Stimulated activated CD8-positive, alpha-beta memory T cell treated with anti-CD3 and anti-CD28 coated beads, Interleukin-7, amount 100 ng/mL, for 4 hours (primary cell): ENCODE measurements at places on chromosomes 4 and X.

DNA sequence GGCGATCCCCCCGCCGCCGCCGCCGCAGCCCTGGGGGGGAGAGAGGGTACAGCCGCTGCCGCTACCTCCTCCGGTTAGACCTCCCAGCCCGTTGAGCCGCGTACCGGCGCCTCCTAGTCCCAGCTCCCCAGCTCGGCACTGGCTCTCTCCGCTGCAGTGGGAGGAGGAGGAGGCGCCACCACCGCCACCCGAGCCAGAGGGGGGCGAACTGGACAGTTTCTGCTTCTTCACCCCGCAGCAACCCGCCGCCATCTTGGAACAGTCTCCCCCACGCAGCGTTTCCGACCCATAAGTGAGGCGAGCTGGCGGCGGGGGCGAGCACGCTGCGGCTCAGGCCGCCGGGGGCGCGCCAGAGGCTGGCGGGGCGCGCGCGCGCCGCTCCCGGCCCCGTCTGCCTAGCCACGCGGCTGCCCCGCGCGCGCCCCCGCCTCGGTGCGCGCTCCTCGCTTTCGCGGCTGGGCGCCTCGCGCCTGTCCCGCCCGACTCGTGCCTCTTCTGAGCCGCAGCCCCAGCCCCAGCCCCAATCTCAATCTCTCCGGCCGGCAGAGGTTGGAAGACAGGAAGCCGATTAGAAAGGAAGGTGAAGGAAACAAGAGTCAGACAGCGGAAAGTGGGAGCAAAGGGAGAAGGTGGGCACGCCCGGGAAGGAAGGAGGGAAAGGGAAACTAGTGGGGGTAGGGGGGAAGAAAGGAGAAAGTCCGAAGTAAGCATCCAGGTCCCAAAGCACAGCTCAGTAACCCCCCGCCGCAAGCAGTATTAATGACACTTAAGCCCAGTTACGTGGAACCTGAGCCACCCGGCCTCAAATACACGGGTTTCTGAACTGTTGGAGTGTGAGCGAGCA, at the start of gene AMMECR1:
TSS of gene AMMECR1 (minus strand) at position 266 of the 844 bp plus-strand sequence. CDS start at position 252, 14 bp downstream.
- peak; percentile 60 for DNase-seq

DNA sequence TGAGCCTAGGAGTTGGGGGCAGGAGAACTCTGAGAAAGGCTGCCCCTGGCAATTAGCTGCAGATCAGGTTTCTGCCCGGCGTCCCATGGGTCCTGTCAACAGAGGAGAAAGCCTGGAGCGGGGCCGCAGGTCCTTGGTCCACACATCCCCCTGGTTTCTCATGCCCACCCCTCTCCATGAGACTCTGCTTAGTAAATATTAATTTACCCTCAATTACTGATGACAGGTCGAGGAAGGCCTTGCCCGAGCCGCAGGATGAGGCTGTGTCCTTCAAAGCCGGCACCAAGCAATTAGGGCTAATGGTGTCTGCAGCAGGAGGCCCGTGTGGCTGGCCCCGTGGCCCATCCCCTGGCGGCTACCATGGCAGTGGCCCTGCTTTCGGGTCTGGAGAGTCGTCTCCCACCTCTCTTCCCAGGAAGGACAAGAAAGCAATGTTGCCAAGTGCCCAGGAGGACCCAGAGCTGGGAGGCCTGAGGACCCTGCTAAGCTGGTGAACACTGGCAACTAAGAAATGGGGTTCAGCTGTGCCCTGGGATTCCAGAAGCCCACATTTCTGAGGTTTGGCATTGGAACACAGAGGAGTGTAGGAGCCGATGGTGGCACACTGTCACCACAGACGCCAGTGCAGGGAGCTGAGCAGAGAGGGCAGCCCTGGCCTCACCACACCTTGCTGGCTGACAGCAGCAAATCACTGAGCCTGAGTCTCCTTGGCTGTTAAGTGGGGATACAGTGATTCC, 114.6 kb downstream of the CPZ start:
- no peak for DNase-seq

GRCh38 chrX:31061091-31061490, 10.8 kb downstream of the FTHL17 start:
- no peak for DNase-seq

DNA sequence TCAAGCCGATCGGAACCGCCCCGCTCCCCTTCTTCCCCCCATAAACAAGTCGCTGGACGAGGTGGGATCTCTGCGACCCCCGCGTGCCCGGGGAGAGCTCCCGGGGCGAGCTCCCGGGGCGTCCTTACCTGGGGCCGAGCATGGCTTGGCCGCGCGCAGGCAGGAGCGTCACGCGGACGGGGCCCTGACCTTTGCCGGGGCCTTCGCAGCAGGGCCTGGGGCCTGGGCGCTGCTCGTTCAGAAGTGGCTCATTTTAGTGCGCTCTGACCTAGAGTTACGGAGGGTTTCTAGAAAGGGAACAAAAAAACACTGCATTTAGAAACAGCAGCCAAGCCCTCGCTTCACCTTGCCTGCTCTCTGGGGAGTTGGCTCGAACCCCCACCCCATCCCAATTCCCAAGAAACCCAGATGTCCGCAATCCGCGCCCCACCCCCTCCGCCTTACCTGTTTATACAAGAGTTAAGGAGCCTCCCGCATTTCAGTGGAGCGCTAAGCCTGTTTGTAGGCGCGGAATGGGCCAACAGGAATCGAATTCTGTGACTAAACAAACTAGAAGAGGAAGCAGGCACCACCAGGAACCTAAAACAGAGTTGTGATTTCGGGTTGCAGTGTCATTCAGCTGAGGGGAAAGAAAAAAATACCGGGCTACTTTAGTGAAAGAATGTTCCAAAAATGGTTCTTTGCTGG, 814 bp upstream of the RBM47 start:
- DNase-seq = no peak

GRCh38 chrX:56792270-56793111, 63.4 kb downstream of the NBDY start:
- no peak for DNase-seq

DNA sequence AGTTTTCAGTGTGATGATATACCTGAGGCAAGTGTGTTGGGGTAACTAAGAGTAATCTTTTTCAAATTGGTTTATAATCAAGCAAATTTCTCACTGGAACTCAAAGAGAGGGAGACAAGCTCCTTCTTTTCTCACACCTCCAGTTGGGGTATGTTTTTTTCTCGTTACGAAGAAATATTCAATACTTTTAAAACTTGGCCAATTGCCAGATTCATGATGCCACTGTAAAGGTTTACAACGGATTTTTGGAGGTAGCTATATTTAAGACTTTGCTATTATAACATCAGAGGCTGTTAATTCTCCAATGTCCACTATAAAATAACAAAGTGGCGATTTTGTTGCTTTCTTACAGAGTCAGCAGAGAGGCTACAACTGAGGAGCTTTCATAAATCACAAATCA, 49.2 kb upstream of the ATP8A1 start:
- DNase-seq = no peak

- no peak for DNase-seq
Measured at GRCh38 chr4:139916041-139916440, 237.9 kb downstream of the MAML3 start.

DNA sequence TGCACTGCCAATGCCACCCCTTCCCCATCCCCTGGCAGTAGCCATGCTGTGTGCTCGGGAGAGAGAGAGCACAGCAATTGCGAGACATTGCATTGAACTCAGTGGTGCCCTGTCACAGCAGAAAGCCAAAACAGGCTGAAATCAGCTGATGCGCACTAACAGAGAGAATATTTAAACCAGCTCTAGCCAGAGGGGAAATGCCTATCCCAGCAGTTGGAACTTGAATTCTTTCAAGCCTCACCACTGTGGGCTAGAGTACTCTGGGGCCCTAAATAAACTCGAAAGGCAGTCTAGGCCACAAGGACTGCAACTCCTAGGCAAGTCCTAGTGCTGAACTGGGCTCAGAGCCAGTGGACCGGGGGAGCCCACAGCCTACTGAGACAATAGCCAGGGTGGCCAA, 17.7 kb upstream of the RP2 start:
- no peak for DNase-seq

DNA sequence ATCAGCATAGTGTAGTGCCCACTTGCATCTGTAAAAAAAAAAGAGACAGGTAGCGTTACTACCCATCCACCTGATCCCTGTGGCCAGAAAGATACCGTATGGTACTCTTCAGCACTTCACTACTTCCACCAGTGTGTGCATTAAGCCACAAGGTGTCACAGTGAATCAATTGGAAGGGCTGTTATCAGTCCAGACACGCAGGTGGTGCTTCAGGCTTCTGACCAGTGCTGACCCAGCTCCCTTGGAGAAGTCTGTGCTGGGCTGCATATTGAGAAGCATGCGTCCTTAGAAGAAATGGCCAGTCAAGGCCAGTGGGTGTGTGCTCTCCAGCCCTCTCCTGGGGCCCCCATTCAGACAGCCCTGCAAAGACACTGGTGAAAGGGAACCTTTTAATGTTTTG, 10.6 kb downstream of the LDB2 start:
- DNase-seq = no peak

- DNase-seq = no peak
Measured at GRCh38 chr4:37324546-37324945, 80.0 kb downstream of the NWD2 start.

- DNase-seq = no peak
Measured at GRCh38 chr4:46994007-46994405, 625 bp upstream of the GABRA4 start.

DNA sequence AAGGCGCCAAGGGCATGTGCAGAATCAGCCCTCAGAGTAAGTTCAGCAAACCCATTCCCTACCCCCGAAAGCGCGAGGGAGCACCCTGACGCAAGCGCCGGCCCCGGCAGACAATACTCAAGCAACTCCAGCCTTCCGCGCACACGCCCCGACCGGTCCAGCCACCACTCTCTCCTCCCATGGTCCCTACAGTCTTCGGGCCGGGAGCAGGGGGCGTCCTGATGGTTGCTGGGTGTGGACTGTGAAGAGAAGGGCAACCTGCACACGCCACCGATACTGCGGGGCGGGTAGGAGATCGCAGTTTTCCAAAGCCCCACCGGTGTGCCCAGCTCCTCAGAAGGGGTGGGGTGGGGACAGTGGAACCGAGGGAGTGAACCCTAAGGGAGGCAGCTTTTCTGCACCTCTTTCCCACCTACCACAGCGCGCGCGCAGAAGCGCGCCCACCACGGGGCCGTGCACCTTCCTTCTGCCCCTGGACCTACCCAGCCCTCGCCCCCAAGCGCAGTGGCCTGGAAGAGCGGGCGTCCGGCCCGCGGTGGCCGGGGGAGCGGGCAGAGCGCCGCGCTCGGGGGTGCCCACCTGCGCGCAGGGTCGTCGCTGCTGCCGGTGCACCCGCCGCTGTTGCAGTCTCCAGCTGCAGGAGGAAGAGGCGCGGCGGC, 650.2 kb upstream of the DIPK2B start:
- no peak for DNase-seq

GRCh38 chrX:130267956-130268448, 697 bp downstream of the ZNF280C start:
- DNase-seq = no peak

GRCh38 chr4:108371282-108371681, 202.6 kb upstream of the LEF1 start:
- no peak for DNase-seq

GRCh38 chr4:85722807-85723206, 247.9 kb downstream of the ARHGAP24 start:
- DNase-seq = no peak

DNA sequence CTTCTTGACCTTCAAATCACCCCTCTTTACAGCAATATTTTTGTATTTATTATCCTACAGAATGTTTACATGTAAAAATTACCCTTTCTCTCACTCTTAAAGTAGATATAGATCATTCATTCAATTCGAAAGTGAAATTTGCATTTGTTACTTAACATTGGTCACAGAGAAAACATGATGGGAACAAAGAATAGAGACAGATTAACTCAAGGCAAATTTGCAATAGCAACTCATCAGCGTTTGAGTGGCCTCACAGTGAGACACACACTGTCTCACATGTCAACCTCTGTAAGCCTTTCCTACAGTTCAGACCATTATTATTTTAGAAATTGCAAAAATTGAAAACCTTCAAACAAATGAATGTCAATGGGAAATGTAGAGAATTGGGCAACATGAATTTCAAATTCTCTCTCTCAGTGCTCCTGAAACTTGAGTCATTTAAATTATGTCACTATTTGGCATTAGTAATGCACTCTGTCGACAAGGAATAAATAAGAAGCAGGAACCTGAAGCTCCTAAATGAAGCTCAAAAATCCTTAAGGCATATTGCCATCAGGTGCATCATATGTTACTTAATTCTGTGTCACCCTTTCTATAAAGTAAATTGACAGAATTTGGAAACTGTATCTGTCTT, 148.3 kb upstream of the ANXA10 start:
- DNase-seq = no peak

DNA sequence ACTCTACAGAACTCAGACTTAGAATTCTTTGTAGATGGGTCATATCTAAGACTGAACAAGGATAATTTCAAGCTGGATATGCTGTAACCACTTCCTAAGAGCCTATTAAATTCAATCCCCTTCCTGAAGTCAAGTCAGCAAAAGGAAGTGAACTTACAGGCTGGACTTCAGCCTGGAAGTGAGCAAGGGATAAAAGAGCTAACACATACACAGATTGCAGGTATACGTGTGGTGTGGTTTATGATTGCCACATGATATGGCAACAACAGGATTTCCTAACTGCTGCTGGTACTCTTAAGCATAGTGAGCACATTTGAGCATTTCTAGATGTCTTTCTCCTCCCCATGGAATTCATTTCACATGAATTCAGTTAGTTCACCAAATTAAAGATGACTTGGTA, 38.2 kb upstream of the UXT start:
- DNase-seq = no peak

DNA sequence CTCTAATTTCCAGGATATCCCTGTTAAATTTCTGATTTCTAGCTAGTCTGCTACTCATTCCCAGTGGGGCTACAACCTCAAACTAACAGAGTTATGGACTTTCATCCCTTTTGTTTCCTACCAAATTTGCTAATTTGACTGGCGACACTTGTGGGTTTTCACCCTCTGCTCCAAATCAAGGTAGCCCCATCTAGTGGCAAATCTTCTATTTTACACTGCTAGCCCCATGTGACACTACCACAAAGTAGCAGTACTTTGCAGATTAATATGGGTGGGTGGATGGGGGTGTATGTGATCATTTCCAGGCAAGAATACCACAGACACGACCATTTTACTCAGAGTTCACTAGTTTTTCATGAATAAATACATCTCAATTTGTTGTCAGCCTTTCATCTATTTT, 150.3 kb downstream of the MSL3 start:
- no peak for DNase-seq

GRCh38 chrX:152537373-152537772, 86.3 kb upstream of the GABRA3 start:
- no peak for DNase-seq

DNA sequence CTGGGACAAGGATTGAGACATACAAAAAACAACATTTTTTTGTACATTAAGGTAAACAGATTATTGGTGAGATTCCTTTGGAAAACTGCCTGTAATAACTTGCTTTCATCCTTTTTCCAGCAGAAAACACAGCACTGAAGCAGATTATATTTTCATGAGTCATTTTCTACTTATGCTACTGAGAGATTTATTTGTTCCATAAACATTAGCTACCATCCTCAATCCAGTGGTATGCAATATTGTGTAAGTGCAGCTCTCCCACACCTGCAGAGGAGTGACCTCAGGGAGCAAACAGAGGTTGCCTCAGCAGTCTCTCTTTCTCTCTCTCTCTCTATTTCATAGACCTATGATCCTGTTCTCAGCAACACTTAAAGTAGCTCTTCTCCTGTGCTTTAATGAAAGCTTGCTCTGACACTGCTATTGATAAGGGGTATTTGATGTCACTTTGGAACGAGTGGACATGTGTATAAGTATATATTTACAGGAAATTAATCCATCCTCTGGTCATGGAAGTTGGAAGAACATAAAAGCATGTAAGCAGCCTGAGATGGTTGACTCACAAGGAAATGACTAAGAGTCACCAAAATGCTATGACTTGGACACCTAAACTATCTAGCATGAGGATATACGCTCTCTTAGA, 163.7 kb upstream of the SPANXC start:
- no peak for DNase-seq
